Suprapubic skin (tissue), 4 donors: ENCODE measurements at places on chromosomes 2 and 18. TPM values are rescaled to one million over a fixed set of nuclear protein-coding genes. Genes with fewer than 3 reads are reported as not detected.

The LAMA1 gene
- 1.5 TPM for total RNA-seq

The ZNF532 gene
- 58.5 TPM for total RNA-seq

GRCh38 chr2:197152451-197153228 lies 157.9 kb downstream of the ANKRD44 start:
- no peaks in the 10 kb centered on the region for H3K4me1 ChIP-seq
- no peak for DNase-seq
- no peak overlapping the region for H3K27ac ChIP-seq
- no peaks in the 10 kb centered on the region for H3K27me3 ChIP-seq
- H3K4me3 ChIP-seq: no peak overlapping the region
- no peaks in the 10 kb centered on the region for H3K36me3 ChIP-seq

- H3K4me1 ChIP-seq: peaks cover 8% of the 10 kb centered on the region
- no peak overlapping the region for H3K27ac ChIP-seq
- no peak overlapping the region for H3K4me3 ChIP-seq
- no peaks in the 10 kb centered on the region for H3K36me3 ChIP-seq
- H3K27me3 ChIP-seq: peaks cover 3% of the 10 kb centered on the region
Measured at GRCh38 chr2:101563849-101564248, 88.9 kb upstream of the RFX8 start.

- no peak for DNase-seq
- H3K4me1 ChIP-seq: peaks cover 44% of the 10 kb centered on the region
- H3K27ac ChIP-seq: no peak overlapping the region
- no peak overlapping the region for H3K4me3 ChIP-seq
- H3K27me3 ChIP-seq: no peaks in the 10 kb centered on the region
- no peaks in the 10 kb centered on the region for H3K36me3 ChIP-seq
Measured at GRCh38 chr2:85178980-85179411, 45.8 kb downstream of the TCF7L1 start.

DNA sequence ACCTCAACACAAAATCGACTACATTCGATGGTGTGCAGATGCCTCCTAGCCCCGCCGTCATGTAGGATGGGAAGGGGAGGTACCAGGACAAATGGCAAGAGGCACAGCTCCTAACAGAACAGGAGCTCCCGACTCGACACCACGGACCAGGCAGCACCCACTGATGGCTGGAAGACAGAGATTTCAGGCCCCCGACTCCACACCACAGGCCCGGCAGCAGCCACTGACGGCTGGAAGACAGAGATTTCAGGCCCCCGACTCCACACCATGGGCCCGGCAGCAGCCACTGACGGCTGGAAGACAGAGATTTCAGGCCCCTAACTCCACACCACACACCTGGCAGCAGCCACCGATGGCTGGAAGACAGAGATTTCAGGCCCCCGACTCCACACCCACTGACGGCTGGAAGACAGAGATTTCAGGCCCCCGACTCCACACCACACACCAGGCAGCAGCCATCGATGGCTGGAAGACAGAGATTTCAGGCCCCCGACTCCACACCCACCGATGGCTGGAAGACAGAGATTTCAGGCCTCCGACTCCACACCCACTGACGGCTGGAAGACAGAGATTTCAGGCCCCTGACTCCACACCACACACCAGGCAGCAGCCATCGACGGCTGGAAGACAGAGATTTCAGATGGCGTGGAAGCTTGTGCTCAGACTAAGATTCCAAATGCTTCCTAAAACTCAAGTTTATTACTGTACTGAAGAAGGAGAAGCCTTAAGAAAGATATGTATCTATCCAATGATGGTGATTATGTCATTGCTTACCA lies 135.5 kb downstream of the EIPR1 start:
- no peak overlapping the region for H3K4me3 ChIP-seq
- no peak for DNase-seq
- no peaks in the 10 kb centered on the region for H3K4me1 ChIP-seq
- H3K36me3 ChIP-seq: no peaks in the 10 kb centered on the region
- H3K27ac ChIP-seq: no peak overlapping the region

- no peaks in the 10 kb centered on the region for H3K36me3 ChIP-seq
- DNase-seq: no peak
- H3K27me3 ChIP-seq: no peaks in the 10 kb centered on the region
- no peak overlapping the region for H3K4me3 ChIP-seq
- H3K4me1 ChIP-seq: no peaks in the 10 kb centered on the region
- no peak overlapping the region for H3K27ac ChIP-seq
Measured at GRCh38 chr18:63832470-63832869, 55.0 kb upstream of the SERPINB2 start.

The MPV17 gene
- 53.3 TPM for total RNA-seq

- no peaks in the 10 kb centered on the region for H3K36me3 ChIP-seq
- no peak overlapping the region for H3K27ac ChIP-seq
- H3K4me1 ChIP-seq: no peaks in the 10 kb centered on the region
- no peak overlapping the region for H3K4me3 ChIP-seq
- no peak for DNase-seq
Measured at GRCh38 chr2:182456784-182457183, 29.9 kb upstream of the PDE1A start.

The C2orf76 gene
- total RNA-seq: 6.7 TPM

DNA sequence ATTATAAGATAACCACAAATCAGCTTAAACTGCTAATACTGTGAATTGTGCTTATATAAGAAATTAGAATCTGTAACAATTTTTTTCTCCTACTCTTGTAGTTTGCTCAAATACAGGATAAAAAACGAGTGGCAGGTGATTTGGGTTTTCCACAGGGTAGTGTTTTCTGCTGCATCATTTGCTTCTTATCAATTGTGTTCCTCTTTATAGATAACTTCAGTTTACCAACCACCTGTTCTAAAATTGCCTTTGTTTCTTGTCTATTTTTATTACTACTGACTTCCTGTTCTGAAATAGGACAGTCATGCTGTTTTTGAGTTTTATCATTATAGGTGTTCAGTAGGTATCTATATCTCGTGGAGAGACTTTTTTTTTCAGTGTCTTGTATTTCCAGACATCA lies 56.9 kb downstream of the MFSD6 start:
- no peak overlapping the region for H3K27ac ChIP-seq
- no peak for DNase-seq
- no peak overlapping the region for H3K4me3 ChIP-seq
- H3K4me1 ChIP-seq: peaks cover 34% of the 10 kb centered on the region
- H3K36me3 ChIP-seq: no peaks in the 10 kb centered on the region

The ABCG8 gene
- not detected for total RNA-seq

DNA sequence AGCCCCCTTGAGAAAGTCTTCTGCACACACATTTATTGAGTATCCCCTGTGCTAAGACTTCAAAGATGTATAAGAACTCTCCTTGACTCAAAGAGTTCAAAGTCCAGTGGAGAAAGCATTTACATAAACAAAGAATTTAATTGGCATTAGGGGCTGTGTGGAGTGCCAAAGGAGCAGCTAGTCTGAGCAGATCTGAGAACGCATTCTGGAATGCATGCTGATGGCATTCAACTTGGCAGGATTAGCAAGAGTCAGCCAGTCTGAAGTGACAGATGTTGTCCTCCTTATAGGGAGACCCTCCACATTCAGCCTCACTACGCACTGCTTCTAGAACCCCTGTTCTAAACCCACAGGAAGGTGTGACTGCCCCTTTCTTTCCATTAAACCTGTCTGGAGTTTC lies 191.5 kb downstream of the RAD51AP2 start:
- H3K4me1 ChIP-seq: no peaks in the 10 kb centered on the region
- no peaks in the 10 kb centered on the region for H3K36me3 ChIP-seq
- DNase-seq: no peak

GRCh38 chr2:224690868-224691267 lies 25.3 kb downstream of the CCDC195 start:
- H3K36me3 ChIP-seq: no peaks in the 10 kb centered on the region
- no peaks in the 10 kb centered on the region for H3K27me3 ChIP-seq
- no peaks in the 10 kb centered on the region for H3K4me1 ChIP-seq

The PLB1 gene
- total RNA-seq: 21.6 TPM

DNA sequence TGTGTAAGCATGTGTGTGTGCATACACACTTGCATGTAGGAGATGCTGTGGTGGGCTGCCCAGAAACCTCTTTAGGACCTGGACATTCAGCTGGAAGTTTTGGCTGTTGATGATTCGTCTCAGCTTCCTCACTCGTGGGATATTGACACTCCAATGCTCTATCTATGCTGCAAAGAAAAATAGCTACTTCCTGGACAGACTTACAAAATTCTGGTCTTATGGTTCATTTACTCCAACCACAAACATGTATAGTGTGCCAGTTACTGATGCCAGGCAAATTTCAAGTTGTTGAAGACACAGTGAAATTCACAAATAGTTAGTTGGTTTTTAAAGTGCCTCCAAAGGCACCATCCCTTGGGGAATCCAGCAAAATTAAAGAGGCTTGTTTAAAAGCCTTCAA lies 882.6 kb downstream of the CPS1 start:
- no peak overlapping the region for H3K27ac ChIP-seq
- H3K27me3 ChIP-seq: no peaks in the 10 kb centered on the region
- DNase-seq: no peak
- H3K4me3 ChIP-seq: no peak overlapping the region
- H3K36me3 ChIP-seq: no peaks in the 10 kb centered on the region

GRCh38 chr2:11325961-11326676 lies 18.3 kb downstream of the ROCK2 start:
- no peak overlapping the region for H3K4me3 ChIP-seq
- no peak for DNase-seq
- no peaks in the 10 kb centered on the region for H3K27me3 ChIP-seq

DNA sequence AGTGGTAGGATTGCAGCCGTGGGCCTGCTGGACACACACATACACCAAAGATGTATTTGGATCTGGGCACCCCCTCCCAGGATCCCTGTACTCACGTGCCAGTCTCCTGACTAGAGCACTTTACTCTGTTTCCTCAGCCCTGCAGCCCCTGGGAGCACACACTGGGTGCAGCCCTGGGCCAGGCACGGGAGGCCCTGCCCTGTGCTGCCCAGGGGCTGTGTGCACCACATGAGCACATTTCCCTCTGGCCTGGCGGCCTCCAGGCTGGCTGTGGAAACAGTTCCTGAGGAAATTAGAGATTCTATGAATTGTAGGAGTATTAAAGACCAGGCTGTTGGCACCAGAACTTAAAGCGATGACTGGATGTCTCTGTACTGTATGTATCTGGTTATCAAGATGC lies 45.4 kb downstream of the BCL2L11 start:
- no peak overlapping the region for H3K27ac ChIP-seq
- DNase-seq: no peak
- peaks cover 24% of the 10 kb centered on the region for H3K4me1 ChIP-seq
- peaks cover 21% of the 10 kb centered on the region for H3K36me3 ChIP-seq
- H3K27me3 ChIP-seq: no peaks in the 10 kb centered on the region

DNA sequence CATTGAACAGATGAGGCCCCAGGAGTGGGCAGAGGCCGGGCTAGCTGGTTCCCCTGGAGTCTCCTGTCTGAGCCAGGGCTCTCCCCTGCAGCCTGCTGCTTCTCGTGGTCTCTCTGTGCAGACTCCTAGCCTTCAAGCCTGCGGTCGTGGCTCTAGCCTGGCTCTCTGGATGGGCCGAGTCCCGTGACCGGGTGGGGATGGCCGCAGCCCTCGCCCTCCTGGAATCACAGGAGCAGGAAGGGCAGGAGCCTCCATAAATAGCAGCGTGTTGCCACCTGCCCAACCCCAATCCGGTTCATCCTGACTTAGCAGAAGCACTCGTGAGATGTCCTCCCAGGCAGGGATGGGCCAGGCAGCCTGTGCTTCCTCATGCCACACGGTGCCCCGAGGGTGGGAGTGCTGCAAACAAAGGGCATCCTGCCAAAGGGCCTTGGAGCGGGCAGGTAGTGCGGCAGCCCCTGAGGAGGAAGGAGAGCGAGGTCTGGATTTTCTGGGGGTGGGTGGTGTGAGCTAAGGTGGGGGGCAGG lies 43.9 kb downstream of the FOSL2 start:
- no peaks in the 10 kb centered on the region for H3K27me3 ChIP-seq
- H3K4me3 ChIP-seq: peak overlapping the region; percentile 8
- peak overlapping the region; percentile 90 for H3K27ac ChIP-seq
- H3K36me3 ChIP-seq: no peaks in the 10 kb centered on the region
- H3K4me1 ChIP-seq: peaks cover 36% of the 10 kb centered on the region

The ZNF385B gene
- total RNA-seq: 1.7 TPM

The BOLL gene
- total RNA-seq: not detected

DNA sequence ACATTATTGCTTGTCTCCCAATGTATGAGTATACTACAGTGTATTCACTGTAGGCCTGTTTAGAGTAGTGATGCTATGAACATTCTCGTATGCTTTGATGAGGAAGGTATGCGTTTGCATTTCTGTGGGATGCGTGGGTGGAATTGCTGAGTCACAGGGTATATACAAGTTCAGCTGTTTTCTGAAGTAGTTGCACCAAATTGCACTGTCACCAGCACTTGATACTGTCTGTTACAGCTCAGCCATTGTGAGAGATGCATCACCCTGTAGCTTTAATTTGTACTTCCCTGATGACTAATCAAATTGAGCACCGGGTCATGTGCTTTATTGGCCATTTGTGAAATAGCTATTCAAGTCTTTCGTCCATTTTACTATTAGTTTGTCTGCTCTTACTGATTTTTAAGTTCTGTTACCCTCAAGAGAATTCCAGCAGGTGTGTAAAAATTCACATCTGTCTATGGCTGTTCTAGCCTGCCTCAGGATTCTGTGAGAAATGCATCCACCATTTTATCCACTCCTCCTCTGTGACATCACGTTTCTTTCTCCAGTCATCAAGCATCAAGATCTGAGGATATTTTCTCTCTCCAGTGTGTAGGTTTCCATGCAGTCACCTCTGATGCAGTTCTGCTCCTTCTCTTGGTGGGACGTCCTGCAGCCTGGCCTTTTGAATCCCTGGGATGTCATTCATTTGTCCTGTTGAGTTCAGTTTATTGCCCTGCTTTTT lies 72.5 kb downstream of the DGKD start:
- no peaks in the 10 kb centered on the region for H3K36me3 ChIP-seq
- H3K4me1 ChIP-seq: peaks cover 7% of the 10 kb centered on the region

The RIT2 gene
- total RNA-seq: not detected

DNA sequence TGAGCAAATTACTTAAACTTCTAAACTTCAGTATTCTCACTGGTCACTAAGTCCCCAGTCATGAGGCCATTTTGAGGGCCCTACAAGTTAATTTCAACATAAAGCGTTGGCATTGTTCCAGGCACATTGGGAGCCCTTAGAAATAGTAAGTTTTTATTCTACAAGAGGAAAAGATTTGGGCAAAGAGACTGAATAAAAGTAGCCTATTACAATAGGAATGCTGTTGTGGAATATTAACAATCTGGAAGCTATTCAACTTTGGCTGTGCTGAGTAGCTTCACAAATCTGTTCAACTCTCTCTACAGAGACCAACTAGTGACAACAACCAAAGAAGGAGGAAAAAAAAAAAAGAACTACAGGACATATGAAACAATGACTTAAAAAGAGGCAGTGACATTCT lies 1287.5 kb upstream of the NXPH2 start:
- no peaks in the 10 kb centered on the region for H3K27me3 ChIP-seq
- DNase-seq: no peak
- no peak overlapping the region for H3K27ac ChIP-seq

- H3K27ac ChIP-seq: no peak overlapping the region
- H3K4me1 ChIP-seq: no peaks in the 10 kb centered on the region
- no peaks in the 10 kb centered on the region for H3K27me3 ChIP-seq
- no peak for DNase-seq
- H3K4me3 ChIP-seq: no peak overlapping the region
- H3K36me3 ChIP-seq: no peaks in the 10 kb centered on the region
Measured at GRCh38 chr2:106956416-106956815, 70.4 kb upstream of the ST6GAL2 start.

GRCh38 chr2:99150706-99151105 lies 4.0 kb downstream of the TSGA10 start:
- no peak overlapping the region for H3K4me3 ChIP-seq
- H3K36me3 ChIP-seq: no peaks in the 10 kb centered on the region
- H3K27me3 ChIP-seq: no peaks in the 10 kb centered on the region
- no peak for DNase-seq

The IL36B gene
- 7.9 TPM for total RNA-seq

- H3K27me3 ChIP-seq: no peaks in the 10 kb centered on the region
- H3K36me3 ChIP-seq: no peaks in the 10 kb centered on the region
- no peak for DNase-seq
- no peak overlapping the region for H3K27ac ChIP-seq
- H3K4me3 ChIP-seq: no peak overlapping the region
Measured at GRCh38 chr2:132519566-132519965, 103.0 kb downstream of the GPR39 start.
